ENCODE measurements at places on chromosomes 11 and 22.
A peak's percentile ranks its signal among the peaks of the same experiment; 100 is the strongest.

DNA sequence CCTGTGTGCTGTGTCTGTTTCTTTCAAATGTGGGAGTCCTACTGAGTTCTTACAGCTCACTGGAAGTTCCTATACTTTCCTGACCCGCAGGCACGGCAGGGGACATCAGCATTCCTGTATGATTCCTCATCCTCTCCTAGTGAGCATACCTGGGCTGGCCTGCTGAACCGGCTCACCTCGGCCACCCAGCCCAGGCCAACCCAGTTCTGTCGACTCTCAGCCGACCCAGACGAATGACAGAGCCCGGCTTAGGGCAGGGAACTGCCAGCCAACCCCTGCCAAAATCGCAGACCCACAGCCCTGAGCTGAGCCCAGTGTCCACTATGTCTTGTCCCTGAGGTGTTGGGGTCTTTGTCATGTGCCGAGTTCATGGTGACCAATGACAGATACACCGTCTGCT, 339.7 kb downstream of the BRD1 start:
- DNase-seq: no peak

GRCh38 chr11:46668480-46669085, 31.8 kb downstream of the ARHGAP1 start:
- DNase-seq: no peak

GRCh38 chr11:113147249-113147648, 167.1 kb upstream of the TTC12 start:
- no peak for DNase-seq

DNA sequence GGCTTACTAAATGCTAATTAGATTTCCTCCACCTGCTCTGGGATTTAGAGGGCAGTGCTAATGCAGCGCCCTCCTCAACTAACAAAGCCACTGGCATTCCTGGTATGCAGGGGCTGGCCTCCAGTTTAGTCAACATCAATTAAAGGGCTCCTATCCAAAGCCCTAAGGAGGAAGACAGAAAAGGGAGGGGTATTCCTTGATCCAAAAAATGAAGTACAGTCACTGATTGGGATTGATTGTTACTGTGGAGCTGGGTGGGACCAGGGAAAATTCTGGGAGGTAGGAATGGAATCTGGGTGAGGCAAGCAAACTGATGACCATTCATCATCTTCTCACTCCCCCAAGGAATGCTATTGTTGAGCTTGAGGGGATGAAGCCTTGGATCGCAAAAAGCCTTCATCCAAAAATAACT, 52.2 kb downstream of the GAB2 start:
- no peak for DNase-seq

- peak; percentile 40 for DNase-seq
Observed at GRCh38 chr22:27975381-27976013, 56.4 kb upstream of the PITPNB start.

- no peak for DNase-seq
Observed at GRCh38 chr11:106986261-106986660, 32.0 kb downstream of the GUCY1A2 start.

DNA sequence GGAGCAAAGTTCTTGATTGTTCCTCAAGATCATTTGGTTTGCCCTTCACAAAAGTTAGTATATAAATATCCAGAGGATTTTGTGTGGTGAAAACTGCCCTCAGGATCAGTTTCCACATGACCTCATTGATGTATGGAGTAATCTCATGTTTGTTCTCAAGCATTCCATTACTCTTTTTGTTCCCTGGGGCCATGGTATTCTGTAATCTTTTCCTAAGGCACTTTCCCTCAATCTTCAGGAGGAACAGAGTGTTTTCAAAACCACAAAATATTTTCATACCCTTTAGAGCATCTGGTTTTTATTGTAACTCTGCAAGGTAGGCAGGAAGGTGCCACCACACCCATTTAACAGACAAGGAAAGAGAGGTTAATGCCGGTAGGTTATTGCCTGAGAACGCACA, 99.6 kb downstream of the FAM181B start:
- DNase-seq: no peak

GRCh38 chr11:8601376-8602133, 7.5 kb upstream of the STK33 start:
- DNase-seq: no peak
